ENCODE measurements at places on chromosomes 5 and 9.
A peak's percentile ranks its signal among the peaks of the same experiment; 100 is the strongest.

DNA sequence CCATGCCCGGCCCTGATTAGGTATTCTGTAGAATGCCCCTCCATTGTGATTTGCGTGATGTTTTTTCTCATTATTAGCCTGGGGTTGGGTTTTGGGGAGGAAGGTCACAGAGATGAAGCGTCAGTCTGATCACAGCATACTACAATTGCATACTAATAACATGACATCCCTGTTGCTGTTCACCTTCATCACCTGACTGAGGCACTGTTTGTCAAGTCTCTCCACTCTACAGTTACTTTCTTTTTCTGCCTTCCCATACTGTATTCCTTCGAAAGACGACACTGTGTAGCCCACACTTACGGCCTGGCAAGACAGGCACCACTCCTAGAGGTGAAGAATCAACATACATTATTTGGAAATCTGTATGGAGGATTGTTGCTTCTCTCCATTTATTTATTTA, 5.5 kb downstream of the ZNF354C start:
- no peak for DNase-seq

DNA sequence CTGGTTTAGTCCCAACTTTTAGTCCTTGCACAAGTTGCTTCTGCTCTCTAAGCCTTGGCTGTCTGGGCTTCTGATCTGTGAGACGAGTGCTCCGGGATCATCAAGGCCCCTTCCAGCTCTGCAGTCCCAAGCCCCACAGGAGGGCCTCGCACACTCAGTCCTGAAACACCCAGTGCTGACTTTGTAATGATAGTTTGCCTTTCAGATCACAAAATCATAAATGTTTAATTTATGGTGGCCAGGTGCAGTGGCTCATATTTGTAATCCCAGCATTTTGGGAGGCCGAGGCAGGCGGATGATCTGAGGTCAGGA, 95.9 kb upstream of the SLC25A48 start:
- DNase-seq, result no peak

DNA sequence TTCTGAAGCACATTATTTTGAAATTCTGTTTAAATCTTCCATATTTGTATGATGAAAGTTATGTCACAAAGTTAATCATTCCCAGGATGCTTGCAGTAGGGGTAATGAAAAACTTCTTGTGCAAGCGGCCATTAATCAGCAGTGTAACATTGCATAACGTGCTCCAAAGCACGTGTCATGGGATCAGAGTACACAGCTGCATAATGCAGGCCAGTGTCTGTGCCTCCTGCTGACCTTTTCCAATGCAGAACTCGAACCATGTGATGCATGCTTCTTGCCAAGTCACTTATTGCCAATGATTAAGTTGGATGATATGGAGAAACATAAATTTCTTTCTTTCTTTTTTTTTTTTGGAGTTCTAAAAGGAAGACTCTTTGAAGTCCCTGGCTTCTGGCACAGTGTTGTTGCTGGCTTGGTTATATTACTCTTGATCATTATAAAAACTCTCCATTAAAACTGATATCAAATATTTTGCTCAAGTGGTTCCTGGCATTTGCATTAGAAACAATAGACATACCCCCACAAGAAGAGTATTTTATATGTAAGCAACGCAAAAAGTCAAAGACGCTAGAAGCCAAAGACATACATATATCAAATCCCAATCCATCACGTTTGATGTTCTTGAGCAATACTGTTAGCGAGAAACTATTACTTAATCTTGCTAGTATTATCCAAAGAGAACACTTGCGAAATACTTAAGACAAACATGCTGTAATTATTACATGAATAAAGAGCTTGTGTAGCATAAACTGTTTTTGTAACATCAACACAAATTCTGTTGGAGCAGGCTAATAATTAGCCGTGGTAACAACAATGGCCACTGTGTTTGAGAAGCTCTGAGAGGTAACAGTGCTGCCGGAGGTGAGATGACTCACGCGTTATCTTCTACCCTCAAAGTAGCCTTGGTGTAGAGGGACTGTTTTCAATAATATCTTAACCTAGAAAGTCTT, 164.2 kb downstream of the AUH start:
- peak; percentile 62 for DNase-seq

GRCh38 chr5:164394686-164395194, 889.3 kb downstream of the MAT2B start:
- DNase-seq, result no peak

DNA sequence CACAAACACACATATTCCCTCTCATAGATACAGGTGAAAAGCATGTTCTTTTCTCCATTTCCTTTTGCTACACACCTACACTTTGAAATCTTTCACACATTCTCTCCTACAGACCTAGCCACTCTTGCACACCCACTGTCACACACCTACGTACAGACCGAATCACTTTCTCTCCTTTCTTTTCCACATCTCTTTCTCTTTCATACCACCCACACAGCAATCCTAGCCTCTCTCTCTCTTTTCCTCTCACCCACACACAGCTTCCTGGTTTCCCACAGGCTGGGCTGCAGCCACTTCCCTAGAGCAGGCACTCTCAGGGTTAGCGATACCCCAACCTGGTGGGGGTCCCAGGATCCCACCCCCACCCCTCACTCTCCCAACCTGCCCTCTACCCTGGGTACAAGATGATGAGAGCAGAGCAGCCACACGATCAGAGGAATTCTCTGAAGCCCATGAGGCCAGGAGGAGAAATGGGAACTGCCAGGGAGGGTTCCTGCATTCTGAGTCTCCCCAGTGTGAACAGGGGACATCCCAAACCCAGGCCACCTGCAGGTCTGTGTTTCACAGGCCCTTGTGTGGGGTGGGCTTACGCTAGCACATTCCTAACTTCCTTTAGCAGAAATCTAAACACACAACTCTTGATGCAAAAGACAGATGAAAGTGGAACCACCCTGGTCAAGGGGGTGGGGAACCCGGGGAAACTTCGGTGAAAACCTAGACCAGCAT, 17.1 kb upstream of the SYNPO start:
- no peak for DNase-seq

DNA sequence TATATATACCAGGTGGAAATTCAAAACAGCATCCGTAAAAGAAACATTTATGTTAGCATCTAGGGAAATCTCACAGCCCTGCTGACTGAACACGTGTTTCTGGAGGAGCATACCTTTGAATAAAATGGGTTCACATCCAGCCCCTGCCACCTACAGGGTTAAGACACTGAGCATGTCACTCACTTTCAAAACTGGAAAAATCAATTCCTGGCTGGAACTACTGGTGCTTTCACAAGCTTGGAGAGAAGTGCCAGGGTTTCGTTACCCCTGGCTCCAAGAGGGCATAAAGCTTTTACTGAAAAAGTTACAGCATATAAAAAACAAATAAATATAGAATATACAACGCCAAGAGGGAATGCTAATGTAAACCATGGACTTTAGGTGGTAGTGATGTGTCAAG, 48.0 kb downstream of the SERINC5 start:
- DNase-seq, result no peak

DNA sequence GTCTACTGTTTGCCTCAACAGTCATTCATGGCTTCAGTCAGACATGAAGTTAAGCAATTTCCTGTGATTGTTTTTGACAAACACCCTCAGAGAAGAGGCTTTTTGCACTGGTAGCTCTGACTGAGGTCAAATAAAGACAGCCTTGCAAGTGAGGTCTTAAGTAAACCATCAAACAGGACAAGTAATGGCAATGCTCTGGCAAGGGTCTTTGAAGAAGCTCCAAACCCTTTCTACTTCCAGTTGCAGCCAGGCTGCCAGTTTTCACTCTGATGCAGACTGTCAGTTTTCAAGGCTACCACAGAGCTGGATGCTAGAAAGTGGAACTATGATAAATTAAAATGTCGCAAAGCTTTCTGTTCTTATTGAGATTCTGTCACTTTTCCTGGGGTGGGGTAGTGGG, 421.5 kb upstream of the PTGER4 start:
- DNase-seq, result no peak

DNA sequence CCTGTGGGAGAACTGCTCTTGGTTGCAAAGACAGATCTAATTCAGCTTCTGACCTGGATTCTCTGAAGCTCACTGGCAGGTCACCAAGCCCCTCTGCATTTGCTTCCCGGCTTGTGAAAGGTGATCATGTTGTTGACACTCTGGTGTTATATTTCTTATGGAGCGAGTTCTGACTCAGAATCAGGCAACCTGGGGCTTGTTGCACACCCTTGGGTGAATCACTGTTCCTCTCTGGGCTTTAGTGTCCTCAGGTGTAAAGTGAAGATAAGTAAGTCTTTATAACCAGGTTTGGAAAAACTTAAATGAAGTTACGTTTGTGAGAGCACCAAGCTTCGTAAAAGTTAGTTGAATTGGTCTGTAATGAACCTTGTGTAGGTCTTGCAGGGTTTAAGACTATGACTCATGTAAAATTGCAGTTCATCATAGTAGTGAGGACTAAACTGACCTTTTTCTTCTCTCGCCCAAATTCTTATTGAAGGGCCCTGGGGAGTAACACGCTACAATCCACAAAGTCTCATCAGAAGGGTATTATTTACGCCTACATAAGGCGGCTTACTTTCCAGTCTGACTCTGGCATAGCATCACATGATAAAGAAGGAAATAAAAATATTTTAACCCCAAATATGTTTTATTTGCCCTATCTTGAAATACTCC, 218.6 kb downstream of the TMEM38B start:
- no peak for DNase-seq

DNA sequence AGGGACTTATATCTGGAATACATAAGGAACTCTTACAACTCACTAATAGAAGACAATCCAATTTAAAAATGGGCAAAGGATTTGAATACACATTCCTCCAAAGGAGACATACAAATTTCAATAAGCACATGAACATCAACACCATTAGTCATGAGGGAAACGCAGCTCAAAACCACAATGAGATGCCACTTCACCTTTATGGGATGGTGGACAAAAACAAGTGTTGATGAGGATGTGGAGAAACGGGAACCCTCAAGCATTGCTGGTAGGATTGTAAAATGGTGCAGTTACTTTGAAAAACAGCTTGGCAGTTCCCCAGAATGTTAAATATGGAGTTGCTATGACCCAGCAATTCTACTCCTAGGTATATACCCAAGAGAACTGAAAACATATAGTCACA, 72.7 kb upstream of the IER5L start:
- DNase-seq, result no peak

DNA sequence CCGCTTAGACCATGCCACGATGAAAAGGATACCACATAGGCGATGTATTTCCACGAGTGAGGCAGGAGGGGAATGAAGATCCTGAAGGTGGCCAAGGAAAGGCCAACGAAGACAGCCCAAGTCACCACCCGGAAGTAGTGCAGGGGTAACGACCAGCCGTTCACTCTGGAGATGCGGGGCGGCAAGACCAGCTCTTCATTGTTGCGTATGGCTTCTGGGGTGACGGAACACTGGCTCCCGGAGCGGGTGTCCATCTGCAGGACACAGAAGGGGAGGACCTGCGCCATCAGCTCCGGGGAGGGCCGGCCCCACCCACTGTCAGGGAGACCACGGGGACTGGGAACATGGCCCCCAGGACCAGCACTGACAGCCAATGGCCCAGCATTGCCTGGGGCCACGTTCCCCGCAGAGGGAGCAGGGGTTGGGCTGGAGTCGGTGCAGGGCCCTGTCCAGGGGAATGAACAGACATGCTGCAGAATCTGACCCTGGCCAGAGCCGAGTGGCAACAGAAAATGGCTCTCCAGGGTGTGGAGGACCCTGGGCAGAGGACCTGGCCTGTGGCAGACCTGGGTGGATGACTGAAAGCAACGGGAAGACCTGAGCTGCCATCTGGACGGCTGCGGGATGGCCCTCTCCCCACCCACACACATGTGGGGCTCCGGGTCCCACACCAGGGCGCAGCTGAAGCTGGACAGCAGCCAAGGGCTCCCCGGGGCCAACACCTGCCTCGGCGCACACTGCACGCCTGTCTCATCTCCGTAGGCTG, 17.7 kb downstream of the ZDHHC11B start:
- no peak for DNase-seq

DNA sequence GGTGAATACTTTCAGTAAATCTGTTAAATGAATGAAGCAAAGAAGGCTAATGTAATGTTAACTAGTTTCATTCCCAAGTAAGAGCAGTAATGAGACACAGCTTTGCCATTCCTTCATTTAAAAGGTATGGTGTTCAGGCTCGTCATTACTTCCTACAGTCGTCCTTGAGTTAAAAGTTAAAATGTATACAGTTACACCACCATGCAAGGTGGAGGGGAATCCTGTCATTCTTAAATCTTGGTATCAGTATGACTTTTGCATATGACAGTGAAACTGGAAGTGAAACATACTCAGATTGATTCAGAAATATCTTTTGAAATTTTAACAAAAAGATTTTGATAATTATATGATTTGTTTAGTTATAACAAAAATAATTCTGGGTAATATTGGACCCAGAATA, 25.9 kb downstream of the MTRR start:
- DNase-seq, result no peak
